Kidney tubule cell (primary cell): ENCODE measurements at places on chromosomes 12 and 14.
A peak's percentile ranks its signal among the peaks of the same experiment; 100 is the strongest.

DNA sequence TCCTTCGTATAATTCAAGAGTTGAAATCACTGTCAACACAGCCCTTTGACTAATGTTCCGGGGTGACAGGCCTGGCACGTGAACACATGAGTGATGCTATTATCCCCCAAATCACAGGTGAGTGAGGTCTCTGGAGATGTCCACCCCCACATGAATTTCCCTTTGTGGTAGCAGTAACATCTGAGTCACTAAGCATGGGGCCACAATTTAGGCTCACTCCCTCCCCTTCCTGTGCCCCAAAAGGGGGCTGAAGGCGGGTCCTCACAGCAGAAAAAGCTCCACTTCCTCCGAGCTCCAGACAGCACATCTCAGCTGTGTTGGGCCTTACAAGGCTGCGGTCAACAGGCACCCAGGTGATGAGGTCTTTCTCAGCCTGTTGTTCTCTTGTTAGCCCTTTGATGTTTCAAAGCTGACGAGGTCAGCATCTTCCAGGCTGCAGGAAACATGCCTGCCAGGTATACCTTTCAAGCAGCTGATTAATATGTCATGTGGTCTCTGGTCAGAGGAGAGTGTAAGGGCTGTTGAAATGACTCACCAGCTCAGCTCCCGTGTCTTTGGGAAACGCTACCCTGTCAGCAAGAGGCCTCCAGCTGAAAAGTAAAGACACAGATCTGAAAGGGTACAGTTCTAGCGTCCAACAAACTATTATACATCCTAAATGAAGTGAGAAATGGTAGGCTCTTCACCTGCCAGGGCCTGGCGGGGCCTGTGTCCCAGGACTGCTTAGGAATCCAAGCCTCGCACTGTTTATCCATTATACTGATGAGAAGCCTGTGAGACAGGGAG lies 107.3 kb downstream of the ZFP36L1 start:
- peak; percentile 99 for DNase-seq

- no peak for DNase-seq
Observed at GRCh38 chr12:95538656-95539055, 12.6 kb downstream of the USP44 start.

- DNase-seq: no peak
Observed at GRCh38 chr12:3022411-3022810, 54.8 kb upstream of the TSPAN9 start.

DNA sequence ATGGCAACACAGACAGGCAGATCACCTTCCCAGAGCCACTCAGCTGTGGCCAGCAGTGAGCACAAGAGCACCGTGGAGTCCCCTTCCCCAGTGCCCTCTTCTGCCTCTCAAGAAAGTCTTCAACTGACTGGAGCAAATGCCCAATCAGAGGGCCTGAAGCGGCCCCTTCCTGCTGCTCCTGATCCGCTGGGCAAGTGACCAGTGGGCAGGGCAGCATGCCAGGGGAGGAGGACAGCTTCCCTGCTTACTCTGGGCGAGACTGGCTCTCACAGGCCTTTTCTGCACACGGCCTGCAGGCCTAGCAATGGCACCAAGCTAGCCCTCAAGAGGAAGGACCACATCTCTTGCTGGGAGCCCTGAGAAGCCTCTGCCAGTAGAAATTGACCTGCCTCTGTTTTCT lies 890 bp downstream of the KRT71 start:
- DNase-seq: no peak

GRCh38 chr14:68871392-68871791 lies 78.5 kb upstream of the ZFP36L1 start:
- DNase-seq: no peak

- no peak for DNase-seq
Observed at GRCh38 chr12:117885211-117885610, 83.6 kb downstream of the KSR2 start.

DNA sequence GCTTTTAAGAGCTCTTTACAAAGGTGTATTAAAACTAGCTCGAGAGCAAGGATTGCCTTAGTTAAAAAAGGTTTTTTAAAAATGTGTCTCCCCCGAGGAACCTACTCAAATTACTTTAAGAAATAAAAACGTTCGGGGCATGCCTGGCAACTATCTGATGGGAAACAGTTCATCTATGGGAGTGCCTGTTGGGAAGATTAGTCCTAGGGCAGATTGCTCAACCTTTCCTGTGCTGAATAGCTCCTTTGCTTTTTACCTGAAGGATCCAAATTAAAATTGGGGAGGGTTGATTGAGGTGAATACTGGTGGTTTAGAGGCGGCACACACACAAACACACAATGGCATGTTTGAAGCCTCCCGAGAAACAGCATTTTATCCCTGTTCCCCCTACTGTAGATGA lies 541.4 kb upstream of the ATP2B1 start:
- no peak for DNase-seq

- peak; percentile 98 for DNase-seq
Observed at GRCh38 chr14:69643430-69644200, 32.2 kb downstream of the SUSD6 start.

DNA sequence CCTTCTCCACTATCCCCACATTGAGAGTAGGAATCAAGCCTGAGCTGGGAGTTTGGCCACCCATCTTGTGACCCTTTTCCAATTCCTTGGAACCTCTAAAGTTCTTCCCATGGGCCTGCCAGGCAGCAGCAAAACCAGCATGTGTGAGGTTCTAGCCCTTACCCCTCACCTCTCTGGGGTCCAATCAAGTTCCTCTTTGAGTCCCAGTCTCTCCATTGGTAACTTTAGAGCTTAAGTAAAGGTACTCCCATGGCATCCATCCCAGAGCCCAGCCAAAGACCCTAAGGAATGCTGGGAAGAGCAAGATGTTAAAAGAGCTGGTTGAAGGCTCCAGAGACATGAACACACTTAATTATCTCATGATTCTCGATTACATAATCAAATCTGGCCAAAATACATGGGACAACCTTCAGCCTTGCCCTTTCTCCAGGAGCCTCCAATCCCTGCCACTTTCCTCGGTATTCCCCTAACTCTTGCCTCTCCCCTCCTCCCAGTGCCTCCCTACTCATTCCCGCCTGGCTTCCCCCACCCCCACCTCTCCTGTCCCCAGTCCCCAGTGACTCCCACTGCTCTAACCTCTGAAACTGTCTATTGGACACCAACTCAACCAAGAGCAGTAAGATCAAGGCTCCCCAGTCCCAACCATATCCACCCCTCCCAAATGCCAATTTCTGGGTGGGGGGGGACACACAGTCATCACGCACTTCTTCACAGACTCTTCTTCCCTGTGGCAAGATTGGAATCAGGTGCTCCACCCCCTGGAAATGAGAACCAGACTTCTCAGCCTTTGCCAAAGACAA lies 4.8 kb upstream of the TNS2 start:
- DNase-seq: no peak

DNA sequence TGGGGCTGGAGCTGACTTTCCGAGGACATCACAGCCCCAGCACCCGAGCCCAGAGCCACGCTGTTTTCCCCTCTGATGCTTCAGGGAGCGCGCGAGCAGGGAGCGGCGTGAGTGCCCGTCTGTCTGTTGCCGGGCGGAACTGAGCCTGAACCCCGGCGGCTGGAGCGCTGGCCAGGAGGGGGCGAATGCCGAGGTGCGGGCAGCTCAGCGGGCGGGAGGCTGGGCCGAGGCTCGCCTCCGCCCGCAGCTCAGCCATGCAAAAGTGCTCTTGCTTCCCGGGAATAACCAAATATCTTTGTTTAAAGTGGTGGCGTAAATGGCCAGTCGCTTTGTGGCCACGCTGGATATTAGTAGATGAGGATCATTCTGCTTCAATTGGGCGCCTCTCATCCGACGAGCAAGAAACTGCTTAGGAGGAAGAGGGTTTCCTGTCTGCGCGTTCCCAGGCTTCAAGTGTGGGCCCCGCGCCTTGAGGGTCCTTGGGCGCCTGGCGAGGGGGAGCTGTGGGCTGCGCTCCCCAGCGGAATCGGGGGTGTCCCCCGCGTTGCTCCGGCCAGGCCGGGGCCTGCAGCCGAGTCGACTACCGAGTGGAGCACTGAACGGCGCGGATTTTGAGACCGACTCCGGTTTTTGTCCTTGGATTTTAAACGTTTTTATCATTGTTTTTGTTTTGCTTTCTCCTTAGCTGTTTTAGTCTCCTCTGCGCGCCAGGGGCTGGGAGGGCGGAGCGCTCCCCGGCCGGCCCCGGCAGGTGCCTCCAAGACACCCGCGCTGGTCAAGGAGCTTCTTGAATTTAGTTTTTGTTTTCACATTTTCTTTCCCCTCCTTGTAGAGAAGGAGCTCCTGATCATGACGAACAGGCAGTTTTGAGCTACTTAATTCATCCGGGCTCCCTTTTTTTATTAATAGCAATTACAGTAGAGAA lies 831 bp upstream of the NKX2-1 start:
- DNase-seq: peak; percentile 58
